ENCODE measurements at places on chromosomes 5 and 9.

DNA sequence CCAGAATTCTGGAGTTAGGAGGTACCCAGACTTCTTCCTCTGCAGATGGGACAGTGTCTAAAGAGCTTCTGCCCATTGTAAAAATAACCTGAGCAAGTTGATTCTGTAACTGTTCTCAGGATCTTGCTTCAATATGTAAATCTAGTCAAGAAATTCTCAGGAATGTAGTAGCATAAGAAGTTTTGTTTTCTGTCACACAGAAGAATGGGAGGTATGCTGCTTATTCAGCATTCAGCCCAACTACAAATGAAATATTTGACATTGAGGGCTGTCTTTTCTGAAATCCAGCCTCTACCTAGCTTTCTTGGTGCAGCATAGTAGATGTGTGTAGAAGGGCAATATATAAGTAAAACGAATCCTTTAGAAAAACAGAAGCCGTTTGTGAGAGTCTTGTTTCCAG lies 13.8 kb downstream of the MACIR start:
- no peak for DNase-seq

- DNase-seq, result no peak
Observed at GRCh38 chr9:89810431-89810830, 205.6 kb downstream of the GADD45G start.

- no peak for DNase-seq
Observed at GRCh38 chr5:22611327-22611726, 241.8 kb downstream of the CDH12 start.

DNA sequence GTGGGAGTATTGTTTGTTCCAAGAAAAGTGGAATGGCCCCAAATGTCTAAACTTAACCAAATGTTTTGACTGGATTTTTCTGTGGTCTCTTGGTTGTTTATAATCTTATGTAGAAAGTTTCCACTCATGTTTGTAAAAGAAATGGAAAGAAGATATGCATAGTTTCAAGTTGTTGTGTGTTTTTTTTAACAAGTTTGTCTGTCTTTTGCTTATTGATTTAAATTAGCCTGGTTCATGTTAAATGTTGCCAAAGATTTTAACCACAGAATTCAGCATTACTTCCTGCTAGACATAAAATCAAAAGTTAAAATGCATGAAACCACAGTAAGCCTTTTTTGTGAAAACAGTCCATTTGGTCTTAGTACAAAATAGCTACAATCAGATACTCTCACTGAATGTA lies 14.0 kb downstream of the PPWD1 start:
- no peak for DNase-seq

GRCh38 chr9:131554087-131554842 lies 8.9 kb downstream of the PRRT1B start:
- no peak for DNase-seq

DNA sequence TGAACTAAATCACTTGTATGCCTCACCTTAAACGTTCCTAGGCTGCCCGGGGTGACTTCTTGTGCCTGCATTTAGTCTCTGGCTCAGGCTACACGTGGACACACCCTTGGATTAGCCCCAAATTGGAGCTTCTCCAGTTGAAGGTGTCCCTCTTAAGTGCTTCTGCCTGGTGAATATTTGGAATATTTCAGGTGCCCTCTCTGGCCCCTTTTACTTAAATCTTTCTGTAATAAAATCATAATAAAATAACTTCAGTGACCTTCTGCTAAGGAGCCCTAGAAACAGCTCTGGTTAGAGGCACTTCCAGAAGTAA lies 74.3 kb upstream of the KLF9 start:
- no peak for DNase-seq

- no peak for DNase-seq
Observed at GRCh38 chr5:15791859-15792258, 291.9 kb downstream of the FBXL7 start.

DNA sequence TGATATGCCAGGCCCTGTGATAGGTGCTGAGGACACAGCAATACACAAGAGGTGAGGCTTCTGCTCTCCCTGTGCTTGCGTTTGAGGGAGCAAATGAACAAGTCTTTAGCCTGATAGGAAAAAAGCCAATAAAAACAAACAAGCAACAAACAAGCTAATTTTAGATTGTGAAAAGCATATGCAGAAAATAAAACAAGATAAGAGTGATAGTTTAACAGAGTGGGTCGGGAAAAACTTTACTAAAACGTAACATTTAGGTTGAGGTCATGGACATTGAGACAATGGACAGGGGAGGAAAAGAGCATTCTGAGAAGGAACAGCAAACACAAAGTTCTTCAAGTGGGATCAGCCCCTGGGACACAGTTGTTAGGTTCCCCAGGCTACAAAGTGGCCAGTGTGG lies 4.3 kb downstream of the SMIM3 start:
- DNase-seq, result no peak

DNA sequence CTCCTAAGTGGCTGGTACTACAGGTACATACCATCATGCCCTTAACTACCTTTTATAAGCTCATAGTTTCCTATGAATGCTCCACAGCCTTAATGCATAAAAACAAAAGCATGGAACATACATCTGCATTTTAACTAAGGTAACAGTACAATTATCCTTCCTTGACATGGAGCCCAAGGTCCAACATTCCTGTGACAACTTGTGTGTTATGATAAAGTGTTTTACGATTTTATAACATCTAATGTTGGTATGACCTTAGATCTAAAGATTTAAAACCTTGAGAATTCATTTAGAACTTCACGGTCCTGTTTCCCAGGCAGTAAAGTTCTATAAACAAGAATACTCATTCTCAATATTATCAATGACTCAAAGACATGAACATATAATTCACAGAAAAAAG lies 43.1 kb downstream of the GNG10 start:
- DNase-seq, result no peak

DNA sequence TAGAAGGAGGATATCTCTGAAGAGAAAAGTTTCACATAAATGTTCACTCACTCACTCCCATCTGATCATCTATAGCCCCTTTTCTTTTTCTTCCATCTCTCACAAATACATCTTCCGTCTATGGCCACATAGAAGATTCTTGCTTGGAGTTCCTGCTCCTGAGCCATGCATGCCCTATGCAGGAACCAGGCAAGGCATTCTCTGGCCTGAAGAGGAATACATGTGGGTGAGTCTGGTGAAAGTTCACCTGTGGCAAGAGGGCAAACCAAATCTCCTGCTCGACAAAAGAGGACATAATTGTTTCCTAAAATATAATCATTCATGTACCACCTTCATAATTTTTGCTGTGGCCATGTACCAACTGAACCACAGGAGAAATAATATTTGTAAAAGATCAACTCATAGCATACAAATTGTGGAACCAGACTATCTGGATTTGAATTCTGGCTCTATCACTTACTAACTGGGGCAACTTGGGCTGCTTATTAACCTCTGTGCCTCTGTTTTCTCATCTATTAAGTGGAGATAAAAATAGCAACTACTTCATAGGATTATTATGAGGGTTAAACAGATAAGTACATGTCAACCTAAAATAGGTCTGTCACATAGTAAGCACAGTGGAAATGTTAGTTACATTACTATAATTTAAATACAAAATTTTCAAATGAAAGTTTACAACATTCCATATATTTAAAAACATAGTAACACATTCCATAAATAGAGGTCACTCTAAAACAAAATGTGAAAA lies 121.2 kb upstream of the NFIB start:
- no peak for DNase-seq

DNA sequence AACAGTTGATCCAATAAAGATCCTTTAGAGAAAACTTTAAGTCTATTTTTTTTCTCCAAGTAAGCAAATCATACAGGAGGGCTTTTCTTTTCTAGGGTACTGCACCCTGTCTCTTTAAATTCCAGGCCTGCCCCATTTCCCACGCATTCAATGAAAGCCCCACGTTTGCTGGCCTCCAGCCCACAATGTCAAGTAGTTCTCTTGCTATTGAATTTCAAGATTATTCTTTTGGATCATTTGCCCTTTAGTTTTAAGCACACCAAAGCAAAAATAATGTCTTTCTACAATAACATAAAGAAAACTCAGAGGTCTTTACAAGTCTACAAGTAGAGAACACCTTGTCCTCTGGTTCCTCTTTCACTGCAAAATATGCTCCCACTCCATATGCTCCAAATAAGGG lies 15.6 kb downstream of the MLLT3 start:
- DNase-seq, result no peak

DNA sequence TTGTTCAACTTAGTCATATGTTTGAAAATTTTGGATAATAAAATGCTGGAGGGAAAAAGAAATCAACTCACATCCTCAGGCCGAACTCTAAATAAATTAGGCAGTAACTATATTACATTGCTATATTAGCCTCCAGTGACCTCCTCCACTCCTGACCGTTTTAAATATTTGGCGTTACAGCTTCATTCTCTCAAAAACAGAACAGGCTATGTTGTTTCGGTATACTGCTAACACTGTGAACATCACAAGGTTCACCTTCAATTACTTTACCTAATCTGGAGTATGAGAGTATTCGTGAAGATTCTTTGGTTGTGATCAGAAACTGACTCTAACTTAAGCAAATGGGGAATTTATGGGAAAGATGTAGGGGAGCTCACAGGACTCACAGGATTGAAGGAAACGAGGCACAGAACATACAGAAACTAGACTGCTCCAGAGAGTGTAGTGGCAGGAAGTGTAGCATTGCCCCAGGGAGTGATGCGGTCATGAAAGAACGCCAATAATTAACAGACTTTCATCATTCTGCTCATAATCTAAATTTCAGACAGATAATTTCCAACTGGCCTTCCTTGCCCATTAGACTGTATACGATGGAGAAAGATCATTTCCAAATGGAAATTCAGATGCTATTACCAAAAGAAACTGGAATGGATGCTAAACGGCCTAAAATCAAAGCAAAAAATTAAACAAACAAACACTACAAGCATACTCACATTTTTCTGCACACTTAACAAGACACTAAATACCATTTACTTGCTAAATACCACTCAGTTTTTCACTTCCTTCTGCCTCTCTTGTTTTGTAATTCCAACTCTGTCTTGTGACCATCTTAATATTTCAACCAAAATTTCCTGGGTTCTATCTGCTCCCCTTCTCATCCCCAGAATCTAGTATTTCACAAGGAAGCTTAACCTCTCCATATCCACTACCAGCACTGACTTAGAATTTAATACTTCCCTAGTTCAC lies 110.1 kb upstream of the LPAR1 start:
- DNase-seq, result no peak

GRCh38 chr9:98838868-98839565 lies 31.5 kb downstream of the GALNT12 start:
- no peak for DNase-seq

DNA sequence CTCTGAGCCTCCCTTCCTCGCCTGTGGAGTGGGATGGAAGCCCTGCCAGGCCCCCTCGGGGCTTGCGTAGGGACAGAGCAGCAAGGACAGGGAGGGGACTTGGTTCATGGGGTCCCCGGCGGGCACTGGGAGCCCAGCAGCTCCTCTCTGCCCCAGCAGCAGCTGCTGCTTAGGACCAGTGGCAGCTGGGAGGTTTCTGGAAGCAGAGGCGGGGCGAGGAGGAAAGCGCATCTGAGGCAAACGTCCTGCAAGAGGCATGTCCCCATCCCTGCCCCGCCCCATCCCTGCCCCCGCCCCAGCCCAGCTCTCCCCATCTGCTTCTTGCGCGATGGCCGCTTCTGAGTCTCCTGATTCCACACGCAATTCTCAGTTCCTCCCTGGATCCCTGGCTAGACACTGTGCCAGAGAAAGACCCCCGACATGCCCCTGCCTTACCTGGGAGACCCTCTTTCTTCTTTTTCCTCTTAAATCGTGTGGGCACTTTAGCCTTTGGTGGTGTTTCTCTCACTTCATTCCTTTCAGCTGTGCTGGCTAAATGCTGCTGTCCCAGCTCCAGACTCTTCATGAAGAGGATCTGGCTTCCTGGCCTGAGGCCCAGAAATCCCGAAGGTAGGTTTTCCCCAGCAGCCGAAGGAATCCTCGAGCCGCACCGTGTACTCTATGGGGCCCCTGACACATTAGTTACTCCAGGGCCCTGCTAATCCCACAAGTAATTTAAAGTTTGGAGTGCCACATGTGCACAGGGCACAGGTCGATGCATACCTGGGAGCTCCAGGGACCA lies 4.4 kb upstream of the OR2S2 start:
- DNase-seq, result no peak

DNA sequence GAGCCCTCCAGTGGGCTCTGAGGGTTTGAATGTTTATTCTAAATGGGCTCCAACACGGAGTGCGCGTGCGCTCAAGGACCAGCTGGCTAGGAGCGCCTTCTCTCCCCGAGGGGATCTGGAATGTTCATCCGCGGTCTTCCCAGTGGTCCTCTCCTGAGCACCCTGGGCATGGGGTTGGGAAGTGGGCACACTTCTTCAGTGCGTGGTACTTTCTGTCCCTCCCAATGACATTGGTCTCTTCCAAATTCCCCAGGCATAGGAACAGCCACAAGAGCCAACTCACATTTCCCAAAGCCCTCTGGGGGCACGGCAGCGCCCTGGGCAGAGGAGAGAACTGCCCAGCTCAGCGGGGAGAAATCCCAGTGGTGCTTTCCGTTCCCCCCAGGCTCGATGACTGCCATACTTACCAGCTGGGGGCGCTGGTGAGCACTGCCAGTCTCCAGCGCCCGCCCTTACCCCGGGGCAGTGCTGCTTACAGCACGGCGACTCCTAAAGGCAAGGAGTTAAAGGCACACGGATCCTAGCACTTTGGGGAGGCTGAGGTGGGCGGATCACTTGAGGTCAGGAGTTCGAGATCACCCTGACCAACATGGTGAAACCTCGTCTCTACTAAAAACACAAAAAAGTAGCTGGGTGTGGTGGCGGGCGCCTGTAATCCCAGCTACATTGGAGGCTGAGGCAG lies 29.9 kb upstream of the OBP2B start:
- DNase-seq, result no peak

- DNase-seq, result no peak
Observed at GRCh38 chr5:68519143-68519542, 303.6 kb downstream of the PIK3R1 start.
